Colonic mucosa (tissue), 4 donors: ENCODE measurements at places on chromosomes 1 and 21. TPM values are rescaled to one million over a fixed set of nuclear protein-coding genes. Genes with fewer than 3 reads are reported as not detected.
A peak's percentile ranks its signal among the peaks of the same experiment; 100 is the strongest.

Gene SLC16A4
- total RNA-seq: 0.79 TPM

Gene MSH4
- 0.20 TPM for total RNA-seq

Gene MXRA8
- total RNA-seq: 14.0 TPM

Gene SPRR4
- total RNA-seq: not detected

Gene KRTAP13-2
- 6.0 TPM for total RNA-seq

DNA sequence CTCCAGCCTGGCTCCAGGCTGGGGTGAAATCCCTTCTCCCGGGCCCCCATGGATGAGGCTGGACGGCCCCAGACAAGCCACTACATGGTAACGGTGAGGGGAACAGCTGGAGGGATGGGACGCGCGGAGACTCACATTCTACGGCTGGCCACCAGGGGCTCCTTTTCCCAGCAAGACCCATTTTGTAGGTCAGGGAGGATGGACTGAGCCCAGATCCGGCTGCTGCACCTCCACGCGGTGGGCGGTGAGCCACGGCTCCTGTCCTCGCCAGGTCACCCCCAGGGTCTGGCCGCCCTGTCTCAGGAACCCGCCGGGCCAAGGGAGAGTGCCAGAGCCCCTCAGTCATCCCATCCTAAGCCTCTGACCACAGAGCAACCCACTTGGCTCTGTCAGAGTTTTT, 75.0 kb upstream of the ACTRT2 start:
- H3K4me3 ChIP-seq: no peak overlapping the region
- no peak for DNase-seq
- H3K27me3 ChIP-seq: no peaks in the 10 kb centered on the region
- no peaks in the 10 kb centered on the region for H3K4me1 ChIP-seq
- H3K36me3 ChIP-seq: no peaks in the 10 kb centered on the region
- H3K27ac ChIP-seq: no peak overlapping the region

DNA sequence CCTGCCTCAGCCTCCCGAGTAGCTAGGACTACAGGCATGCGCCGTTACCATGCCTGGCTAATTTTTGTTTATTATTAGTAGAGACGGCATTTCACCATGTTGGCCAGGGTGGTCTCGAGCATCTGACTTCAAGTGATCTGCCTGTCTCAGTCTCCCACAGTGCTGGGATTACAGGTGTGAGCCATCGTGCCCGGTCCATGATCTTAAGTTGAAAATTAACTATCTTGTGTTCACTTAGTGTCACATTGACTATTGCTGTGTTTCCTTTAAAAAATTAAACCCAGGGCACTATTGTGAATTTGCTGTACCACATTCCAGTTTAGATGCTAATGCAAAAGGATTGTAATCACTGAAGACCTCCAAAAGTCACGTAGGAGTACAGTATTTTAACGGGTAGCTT, 14.1 kb downstream of the CMPK1 start:
- no peaks in the 10 kb centered on the region for H3K27me3 ChIP-seq
- H3K4me3 ChIP-seq: no peak overlapping the region
- no peak overlapping the region for H3K27ac ChIP-seq
- no peak for DNase-seq
- H3K36me3 ChIP-seq: no peaks in the 10 kb centered on the region

DNA sequence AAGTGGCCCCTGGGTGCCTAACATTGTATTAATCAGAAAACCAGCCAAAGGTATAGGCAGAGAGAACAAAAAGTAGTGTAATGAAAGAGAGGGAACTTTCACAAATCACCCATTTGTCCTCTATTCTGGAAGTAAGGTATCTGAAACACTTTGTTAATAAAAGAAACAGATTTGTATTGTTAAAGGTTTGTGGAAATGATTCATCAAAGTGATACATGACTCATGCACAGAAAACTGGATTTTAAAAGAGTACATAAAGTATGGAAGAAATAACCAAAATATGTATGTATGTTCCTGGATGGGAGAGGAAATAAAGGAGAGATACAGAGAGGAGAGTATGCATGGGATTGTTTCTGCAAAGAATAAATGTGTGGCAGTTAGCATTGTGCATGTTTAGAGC, 126.8 kb downstream of the RGS21 start:
- no peak overlapping the region for H3K4me3 ChIP-seq
- H3K4me1 ChIP-seq: no peaks in the 10 kb centered on the region
- no peak for DNase-seq
- H3K27ac ChIP-seq: no peak overlapping the region
- H3K27me3 ChIP-seq: no peaks in the 10 kb centered on the region

- no peaks in the 10 kb centered on the region for H3K36me3 ChIP-seq
- no peak overlapping the region for H3K27ac ChIP-seq
- H3K4me1 ChIP-seq: no peaks in the 10 kb centered on the region
- peaks cover 18% of the 10 kb centered on the region for H3K27me3 ChIP-seq
Observed at GRCh38 chr1:111274653-111275052, 16.0 kb upstream of the CHIA start.

DNA sequence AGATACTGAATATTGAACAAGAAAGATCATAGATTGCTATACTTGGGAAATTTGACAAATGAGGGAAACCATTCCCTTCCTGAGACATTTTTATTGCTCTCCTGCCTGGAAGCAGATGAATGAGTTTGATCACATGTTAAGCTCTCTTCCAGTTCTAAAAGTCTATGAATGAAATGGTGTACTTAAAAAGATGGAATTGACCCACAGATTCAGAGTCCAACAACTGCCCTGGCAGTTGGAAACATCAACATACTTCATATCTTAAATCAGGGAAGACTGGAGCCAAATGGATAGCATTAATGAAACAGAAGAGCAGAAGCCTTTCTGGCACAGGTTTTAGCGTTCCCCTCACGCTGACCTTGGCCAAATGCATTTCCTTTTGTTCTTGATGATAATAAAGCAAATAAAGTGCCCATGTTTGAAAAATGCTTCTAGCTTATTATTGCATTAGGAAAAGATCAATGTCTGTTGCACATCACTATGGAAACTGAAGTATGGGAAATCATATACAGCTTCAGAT, 142.6 kb downstream of the ESRRG start:
- no peak overlapping the region for H3K27ac ChIP-seq
- H3K4me1 ChIP-seq: no peaks in the 10 kb centered on the region
- no peak overlapping the region for H3K4me3 ChIP-seq
- no peaks in the 10 kb centered on the region for H3K36me3 ChIP-seq
- no peak for DNase-seq

DNA sequence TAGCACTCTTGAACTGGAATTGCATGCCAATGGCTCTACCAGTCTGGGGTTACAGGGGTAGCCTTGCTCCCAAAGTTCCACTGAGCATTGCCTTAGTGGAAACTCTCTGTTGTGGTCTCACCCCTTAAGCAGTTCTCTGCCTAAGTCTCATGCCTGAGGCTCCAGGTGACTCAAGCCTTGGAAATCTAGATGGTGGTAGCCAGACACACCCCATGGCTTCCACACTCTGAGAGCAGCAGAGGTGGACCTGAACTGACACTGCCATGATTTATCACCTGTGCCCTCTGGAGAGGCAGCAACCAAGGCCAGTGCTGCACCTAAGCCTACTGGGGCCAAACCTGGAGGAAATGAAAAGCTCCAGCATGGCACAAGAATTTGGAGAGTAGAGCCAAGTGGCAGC, 285.7 kb upstream of the PKN2 start:
- DNase-seq: no peak
- no peak overlapping the region for H3K4me3 ChIP-seq
- H3K36me3 ChIP-seq: no peaks in the 10 kb centered on the region
- no peaks in the 10 kb centered on the region for H3K4me1 ChIP-seq
- no peaks in the 10 kb centered on the region for H3K27me3 ChIP-seq

DNA sequence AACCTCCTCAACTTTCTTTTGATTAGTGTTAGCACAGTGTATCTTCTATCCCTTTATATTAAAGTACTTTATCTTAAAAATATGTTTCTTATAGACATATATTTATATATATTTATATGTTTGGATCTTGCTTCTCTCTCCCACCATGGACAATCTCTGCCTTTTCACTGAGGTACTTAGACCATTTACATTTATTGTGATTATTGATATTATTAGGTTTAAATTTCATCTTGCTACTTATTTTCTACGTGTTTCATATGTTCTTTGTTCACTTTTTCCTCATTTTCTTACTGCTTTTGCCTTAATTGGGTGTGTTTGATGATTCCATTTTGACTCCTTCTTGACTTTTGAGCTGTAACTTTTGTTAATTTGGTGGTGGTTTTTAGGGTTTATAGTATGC, 70.7 kb downstream of the POFUT2 start:
- no peaks in the 10 kb centered on the region for H3K36me3 ChIP-seq
- H3K27ac ChIP-seq: no peak overlapping the region
- no peaks in the 10 kb centered on the region for H3K27me3 ChIP-seq
- DNase-seq: no peak

DNA sequence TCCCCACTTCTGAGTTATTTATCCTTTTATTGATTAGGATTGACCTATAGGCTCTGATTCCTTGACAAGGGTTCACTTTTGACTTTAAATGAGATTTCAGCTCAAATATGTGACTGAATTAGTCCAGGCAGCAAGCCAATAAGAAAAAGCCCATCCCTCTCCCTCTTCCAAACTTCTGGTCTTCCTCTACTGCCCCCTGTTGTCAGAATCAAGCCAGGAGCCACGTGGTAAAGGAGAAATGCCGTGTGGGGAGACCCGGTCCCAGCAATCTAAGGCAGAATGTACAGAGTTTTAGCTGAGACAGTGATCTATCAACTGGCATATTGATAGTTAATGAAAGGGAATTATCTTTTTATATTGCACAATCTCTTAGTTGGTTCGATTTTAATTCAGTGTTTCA, 5.2 kb downstream of the ADAMTS5 start:
- H3K36me3 ChIP-seq: no peaks in the 10 kb centered on the region
- DNase-seq: peak; percentile 26
- H3K4me3 ChIP-seq: no peak overlapping the region
- peaks cover 12% of the 10 kb centered on the region for H3K27me3 ChIP-seq

DNA sequence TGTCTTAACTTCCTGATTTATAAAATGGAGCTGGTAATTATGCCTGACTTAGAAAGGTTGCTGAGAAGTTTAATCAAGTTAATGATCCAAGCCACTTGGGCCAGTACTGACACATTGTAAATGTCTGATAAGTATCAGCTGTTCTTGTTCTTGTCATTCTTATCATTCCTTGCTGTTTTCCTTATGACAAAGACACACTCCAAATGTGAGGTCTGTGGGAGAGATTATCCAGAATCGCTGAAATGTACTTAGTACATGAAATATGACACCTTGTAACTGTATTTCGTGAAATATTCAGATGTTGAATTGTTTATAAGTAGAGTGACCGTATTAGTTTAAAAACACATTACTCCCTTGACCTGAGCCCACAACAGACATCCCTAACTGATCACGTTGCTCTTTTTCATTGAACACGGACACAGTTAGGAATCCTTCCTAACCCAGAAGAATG, 6.1 kb downstream of the AADACL4 start:
- no peaks in the 10 kb centered on the region for H3K4me1 ChIP-seq
- no peaks in the 10 kb centered on the region for H3K36me3 ChIP-seq
- no peak overlapping the region for H3K27ac ChIP-seq
- no peak overlapping the region for H3K4me3 ChIP-seq
- DNase-seq: no peak
- H3K27me3 ChIP-seq: no peaks in the 10 kb centered on the region

- DNase-seq: no peak
- no peaks in the 10 kb centered on the region for H3K36me3 ChIP-seq
- no peaks in the 10 kb centered on the region for H3K27me3 ChIP-seq
- H3K4me1 ChIP-seq: no peaks in the 10 kb centered on the region
Observed at GRCh38 chr1:221987860-221988520, 246.1 kb upstream of the DUSP10 start.

DNA sequence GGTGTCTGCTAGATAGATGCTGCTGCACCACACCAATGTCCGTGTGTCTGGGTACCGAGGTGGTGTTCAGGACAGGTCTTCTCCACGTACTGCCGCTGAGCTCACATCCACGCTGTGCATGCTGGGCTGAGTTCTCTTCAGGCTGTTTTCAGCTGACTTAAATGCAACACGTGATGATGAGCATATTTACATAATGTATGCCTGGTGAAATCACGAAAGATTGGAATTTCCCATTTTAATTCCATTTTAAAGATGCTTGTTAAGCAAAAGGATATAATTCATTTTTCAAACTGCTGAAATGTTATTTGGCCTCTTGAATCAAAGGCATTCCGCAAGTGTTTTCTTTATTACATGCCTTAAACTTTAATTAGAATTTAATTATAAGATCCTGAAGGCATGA, 107.9 kb downstream of the FGGY start:
- no peaks in the 10 kb centered on the region for H3K36me3 ChIP-seq
- H3K27me3 ChIP-seq: no peaks in the 10 kb centered on the region
- no peak overlapping the region for H3K27ac ChIP-seq
- no peak for DNase-seq

GRCh38 chr21:38669186-38669585, 136.5 kb upstream of the ETS2 start:
- no peaks in the 10 kb centered on the region for H3K36me3 ChIP-seq
- H3K4me1 ChIP-seq: no peaks in the 10 kb centered on the region
- H3K27ac ChIP-seq: no peak overlapping the region
- no peaks in the 10 kb centered on the region for H3K27me3 ChIP-seq
- peak; percentile 39 for DNase-seq

DNA sequence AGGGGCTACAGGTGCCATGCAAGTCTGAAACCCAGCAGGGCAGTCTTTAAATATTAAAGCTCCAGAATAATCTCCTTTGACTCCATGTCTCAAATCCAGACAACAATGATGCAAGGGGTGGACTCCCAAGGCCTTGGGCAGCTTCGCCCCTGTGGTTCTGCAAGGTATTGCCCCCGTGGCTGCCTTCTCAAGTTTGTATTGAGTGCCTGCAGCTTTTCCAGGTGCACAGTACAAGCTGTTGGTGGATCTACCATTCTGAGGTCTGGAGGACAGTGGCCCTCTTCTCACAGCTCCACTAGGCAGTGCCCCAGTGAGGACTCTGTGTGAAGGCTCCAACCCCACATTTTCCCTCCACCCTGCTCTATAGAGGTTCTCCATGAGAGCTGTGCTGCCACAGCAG, 3.7 kb upstream of the MROH9 start:
- no peaks in the 10 kb centered on the region for H3K36me3 ChIP-seq
- no peak overlapping the region for H3K27ac ChIP-seq
- H3K4me3 ChIP-seq: no peak overlapping the region
- no peaks in the 10 kb centered on the region for H3K4me1 ChIP-seq
- H3K27me3 ChIP-seq: no peaks in the 10 kb centered on the region
- no peak for DNase-seq

GRCh38 chr1:93810316-93810715, 68.7 kb downstream of the DNTTIP2 start:
- no peaks in the 10 kb centered on the region for H3K4me1 ChIP-seq
- no peak for DNase-seq
- H3K27ac ChIP-seq: no peak overlapping the region
- no peaks in the 10 kb centered on the region for H3K27me3 ChIP-seq
